ENCODE measurements at places on chromosomes 7 and 10.

GRCh38 chr10:33441561-33441960 is 107.1 kb upstream of the NRP1 start:
- no peak for DNase-seq

DNA sequence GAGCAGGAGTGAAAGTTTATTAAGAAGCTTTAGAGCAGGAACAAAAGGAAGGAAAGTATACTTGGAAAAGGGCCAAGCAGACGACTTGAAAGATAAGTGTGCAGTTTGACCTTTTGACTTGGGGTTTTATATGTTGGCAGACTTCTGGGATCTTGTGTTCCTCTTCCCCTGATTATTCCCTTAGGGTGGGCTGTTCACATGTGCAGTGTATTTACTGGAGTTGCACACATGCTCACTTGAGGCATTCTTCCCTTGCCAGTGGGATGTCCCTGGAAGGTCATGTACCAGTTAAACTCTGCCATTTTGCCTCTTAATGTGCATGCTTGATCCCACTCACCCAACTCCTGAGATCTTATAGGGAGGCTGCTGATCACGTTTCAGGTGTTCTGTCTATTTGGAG is 23.4 kb upstream of the ARHGAP12 start:
- DNase-seq = no peak

DNA sequence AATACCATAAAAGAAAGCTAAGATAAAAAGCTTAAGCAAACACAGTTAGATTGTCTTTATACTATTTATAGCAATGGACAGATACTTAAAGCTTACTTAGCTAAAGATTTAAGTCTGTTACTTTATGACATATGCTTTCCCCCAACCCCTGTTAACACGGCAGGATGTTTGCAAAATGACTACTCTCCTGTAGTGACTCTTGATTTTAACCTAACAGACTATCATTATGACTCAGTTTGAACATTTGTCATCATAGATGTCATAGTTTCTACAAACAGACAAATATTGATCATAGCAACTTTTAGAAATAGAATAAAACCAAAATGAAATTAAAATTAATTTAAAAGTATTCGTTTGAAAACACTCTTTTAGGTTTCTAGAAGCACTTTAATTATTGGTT is 7.8 kb upstream of the COMMD3 start:
- DNase-seq = no peak

GRCh38 chr10:624312-624604 is 65.2 kb downstream of the DIP2C start:
- DNase-seq = no peak

All from activated CD4-positive, CD25-positive, alpha-beta regulatory T cell (primary cell).